Substantia nigra (tissue), 51 donors: ENCODE measurements at places on chromosomes 7 and 10.

- DNase-seq, result no peak
Measured at GRCh38 chr7:100563809-100564400, 9.8 kb downstream of the SAP25 start.

- DNase-seq, result no peak
Measured at GRCh38 chr10:7957591-7957990, 96.9 kb upstream of the GATA3 start.

DNA sequence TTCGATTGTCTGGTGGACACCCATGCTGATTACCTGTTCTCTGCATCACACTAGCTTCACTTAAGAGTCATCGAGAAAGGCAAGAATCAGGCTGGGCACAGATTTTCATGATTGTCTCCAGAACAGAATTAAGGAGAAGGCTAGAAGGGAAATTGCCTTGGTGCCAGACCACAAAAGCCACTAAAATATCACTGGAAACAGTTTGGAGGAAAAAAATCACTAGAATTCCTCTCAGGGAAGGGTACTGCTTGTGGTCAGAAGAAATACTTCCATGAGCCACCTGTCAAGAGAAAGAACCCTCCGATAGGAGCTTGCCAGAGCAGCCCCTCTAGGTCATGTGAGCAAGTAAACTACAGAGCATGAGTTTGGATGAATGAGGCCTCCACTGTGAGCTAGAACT, 269.3 kb upstream of the TEX47 start:
- no peak for DNase-seq

DNA sequence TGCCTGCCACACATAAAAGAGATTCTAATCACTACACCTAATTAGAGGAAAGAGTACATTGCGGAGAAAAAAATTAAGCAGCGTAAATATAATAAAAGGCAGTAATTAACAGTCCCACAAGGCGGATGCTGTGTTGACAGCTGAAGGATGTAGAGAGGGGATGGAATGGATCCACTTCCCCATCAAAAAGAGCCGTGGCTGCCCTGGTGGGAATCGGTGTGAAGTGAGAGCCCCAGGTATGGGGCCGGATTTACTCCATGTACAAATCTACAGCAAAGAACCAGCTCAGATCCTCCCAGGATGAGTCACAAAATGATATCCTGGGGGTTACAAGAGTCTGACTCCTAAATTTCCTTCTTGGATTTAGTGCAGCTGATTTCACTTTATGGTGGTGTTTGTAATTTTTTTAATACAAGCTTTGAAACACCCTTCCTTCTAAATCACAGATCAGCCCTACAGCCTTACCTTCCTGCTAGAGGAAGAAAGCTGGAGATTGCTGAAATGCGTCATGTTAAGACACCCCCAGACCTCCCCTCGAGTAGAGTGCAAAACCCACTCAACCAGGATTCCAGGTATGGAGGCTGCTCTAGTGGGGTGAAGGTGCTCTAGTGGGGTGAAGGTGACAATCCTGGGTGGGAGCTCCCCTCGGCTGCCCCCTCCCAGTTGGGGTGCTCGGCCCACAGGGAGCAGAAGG, 398.4 kb downstream of the PLXNA4 start:
- DNase-seq, result no peak

- DNase-seq, result no peak
Measured at GRCh38 chr10:96998329-96998888, 166.3 kb downstream of the LCOR start.

DNA sequence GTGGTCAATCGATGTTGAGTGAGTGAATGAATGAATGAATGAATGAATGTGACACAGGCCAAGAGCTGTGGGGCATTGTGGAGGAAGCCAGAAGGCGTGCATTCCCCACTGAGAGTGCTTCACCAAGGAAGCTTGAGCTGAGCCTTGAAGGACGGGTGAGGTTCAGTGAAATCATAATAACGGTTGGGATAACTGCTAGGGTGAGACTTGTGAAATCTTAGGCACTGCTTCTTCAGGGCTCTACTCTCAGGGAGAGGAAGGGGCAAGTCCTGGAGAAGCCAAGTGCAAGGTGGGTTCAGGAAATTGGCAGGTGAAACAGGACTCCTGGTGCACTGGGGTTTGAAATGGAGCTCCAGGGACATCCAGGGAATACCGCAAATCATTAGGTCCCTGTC, 23.7 kb upstream of the PRKAG2 start:
- no peak for DNase-seq

GRCh38 chr7:28157076-28157745, 23.4 kb downstream of the JAZF1 start:
- DNase-seq, result no peak
